ENCODE measurements at places on chromosomes 12 and 14.

DNA sequence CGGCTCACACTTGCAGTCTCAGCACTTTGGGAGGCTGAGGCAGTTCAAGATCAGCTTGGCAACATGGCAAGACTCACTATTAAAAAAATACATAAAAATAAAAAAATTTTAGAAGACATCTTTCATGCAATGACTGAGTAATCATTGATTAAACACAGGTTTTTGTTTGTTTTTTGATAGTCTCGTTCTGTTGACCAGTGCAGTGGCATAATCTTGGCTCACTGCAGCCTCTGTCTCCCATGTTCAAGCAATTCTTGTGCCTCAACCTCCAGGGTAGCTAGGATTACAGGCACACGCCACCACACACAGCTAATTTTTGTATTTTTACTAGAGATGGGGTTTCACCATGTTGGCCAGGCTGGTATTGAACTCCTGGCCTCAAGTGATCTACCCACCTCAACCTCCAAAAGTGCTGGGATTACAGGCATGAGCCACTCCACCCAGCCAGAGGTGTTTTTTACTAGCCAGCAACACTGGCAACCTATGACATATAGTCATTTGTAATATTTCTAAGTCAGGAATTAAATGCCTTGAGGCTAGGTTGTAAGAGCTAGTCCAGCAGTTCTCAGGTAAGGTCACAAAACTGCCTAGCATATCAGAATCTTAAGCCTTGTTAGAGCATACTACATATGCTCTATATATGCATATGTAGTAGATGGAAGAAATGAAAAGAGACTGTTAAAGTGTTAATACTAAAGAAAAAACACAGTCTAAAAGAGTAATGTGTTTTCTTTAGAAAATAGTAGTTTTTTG, 27.1 kb downstream of the HECTD1 start:
- no peak for DNase-seq

DNA sequence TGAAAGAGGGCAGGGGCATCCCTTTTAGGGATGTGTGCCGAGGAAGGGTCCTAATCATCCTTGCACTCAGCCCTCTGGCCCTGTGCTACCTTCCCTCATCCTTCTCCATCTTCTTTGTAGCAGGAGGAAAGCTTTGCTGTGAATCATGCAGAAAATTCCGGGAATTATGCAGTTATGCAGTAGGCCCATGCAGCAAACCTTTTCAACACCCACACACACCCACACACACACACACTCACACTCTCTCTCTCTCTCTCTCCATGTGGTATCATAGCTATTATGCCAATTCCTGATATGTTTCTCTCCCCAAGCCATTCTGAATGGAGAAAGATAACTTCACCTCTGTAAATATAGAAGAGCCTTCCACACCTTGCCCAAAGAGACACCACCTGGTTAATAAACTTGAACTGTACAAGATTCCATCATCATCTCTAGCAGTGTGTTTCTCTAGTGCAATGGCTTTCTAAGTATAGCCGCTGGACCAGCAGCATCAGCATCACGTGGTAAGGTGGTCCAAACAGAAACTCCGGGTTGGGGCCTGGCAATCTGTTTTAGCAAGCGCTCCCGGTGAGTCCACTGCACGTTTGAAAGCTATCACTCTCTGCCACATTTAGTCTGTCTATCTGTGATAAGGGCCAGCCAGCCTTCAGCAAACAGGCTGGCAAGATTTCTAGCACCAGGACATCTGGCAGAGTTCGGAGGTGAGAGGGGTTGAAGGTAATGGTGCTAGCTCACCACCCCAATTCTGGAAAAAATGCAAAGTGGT, 57.6 kb downstream of the MDM2 start:
- DNase-seq = no peak

DNA sequence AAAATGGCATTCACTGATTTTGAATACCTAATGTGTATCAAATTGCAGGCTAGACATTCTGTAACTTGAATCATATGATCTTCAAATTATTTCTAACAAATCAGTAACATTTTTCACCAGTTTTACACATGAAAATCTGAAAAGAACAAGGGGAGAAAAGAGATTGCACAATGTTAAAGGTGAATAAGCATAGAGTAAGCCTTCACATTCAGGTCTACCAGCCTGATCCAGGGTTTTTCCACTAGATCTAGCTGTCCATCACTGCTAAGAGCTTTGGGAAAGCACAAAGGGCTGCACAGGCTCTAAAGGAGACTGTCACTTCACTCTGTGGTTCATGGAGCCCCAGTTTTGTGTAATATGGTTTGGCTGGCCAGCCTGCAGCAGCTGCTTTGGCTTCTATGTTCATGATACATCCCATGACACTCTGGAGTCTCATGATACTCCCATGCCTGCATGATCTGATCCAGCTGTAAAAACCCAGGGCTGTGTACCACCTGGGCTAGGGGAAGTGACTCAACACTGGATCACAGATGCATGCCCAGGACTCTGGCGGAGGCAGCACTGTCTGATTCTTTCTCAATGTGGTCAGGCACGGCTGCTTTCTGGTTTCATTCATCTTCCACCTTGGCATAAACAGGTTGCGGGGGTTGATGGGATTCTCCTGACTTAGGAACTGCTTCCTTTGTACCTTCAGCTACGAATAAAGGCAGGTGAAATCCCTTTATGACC, 859.7 kb downstream of the GALC start:
- no peak for DNase-seq

GRCh38 chr12:30015631-30016337, 232.0 kb upstream of the TMTC1 start:
- DNase-seq = no peak

- DNase-seq = no peak
Measured at GRCh38 chr12:132130690-132131089, 13.4 kb downstream of the DDX51 start.

DNA sequence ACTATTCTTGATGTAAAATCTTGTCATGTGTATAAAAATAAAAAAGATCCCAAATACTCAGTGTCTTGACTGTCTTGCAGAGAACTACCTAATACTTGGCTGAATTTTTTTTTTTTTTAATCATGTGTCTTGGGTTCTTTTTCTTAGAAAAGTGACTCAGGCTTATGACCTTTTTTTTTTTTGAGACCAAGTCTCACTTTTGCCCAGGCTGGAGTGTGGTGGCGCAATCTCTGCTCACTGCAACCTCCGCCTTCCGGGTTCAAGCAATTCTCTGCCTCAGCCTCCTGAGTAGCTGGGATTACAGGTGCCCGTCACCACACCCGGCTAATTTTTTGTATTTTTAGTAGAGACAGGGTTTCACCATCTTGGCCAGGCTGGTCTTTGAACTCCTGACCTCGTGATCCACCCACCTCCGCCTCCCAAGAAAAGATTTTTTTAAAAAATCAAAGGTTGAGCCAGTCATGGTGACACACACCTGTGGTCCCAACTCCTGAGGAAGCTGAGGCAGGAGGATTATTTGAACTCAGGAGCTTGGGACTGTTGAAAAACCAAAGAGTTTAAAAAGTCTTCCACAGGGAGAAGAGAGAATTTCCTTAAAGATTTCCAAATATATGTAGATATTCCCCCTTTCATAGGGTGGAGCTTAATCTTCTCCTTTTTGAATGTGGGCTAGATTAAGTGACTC, 17.7 kb upstream of the TDG start:
- no peak for DNase-seq

GRCh38 chr12:4626543-4626942, 22.3 kb downstream of the AKAP3 start:
- DNase-seq = no peak

- no peak for DNase-seq
Measured at GRCh38 chr12:107415834-107416233, 269.8 kb upstream of the PWP1 start.

- DNase-seq = no peak
Measured at GRCh38 chr12:92257261-92257660, 111.6 kb upstream of the BTG1 start.

- peak; percentile 26 for DNase-seq
Measured at GRCh38 chr14:100076133-100076532, 10.9 kb downstream of the EVL start.

- DNase-seq = no peak
Measured at GRCh38 chr12:103462675-103463074, 33.1 kb downstream of the C12orf42 start.

DNA sequence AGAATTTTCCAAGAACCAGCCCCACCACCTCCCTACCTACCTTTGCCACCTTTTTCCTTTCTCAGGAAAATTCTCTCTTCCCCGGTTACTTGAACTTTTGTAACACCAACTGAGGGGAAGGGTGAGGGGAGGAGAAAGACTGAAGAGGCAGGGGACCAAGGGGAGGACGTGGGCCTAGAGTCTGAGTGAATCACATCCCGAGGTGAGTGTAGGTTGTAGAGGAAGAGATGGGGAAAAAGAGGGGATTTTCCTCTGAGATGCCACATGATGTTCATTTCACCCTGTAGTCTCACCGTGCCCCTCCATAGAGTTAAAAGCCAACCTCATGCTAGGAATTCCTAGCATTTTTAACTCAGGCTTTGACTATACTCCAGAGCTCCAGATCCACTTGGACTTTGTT, 311.8 kb downstream of the RPAP3 start:
- DNase-seq = no peak

DNA sequence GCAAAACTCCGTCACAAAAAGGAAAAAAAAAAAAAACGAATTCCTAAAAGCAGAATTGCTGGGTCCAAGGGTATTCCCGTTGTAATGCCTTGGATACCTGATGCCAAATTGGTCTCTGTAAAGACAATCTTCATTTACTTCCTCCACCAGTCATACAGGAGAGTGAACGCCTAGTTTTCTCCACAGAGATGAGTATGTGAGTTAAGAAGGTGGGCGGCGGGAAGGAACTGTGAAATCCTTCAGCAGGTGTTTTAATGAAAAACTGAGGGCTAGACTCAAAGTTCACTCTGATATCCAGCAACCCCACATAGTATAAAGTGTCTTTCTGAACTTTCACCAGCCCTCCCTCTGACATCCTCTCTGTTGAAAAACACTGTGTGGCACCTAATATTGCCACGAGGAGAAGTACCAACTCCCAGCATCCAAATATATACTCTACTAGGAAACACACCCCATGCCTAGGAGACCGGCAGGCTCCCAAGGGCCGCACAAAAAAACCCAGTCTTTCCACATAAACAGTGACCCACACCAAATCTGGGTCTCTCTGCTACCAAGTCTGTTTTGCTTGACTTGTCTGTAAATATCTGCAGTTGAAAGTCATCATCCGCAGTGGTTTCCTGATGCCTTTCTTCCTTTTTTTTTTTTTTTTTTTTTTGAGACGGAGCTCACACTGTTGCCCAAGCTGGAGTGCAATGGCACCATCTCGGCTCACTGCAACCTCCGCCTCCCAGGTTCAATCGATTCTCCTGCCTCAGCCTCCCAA, 30.3 kb upstream of the FOXN3 start:
- no peak for DNase-seq

DNA sequence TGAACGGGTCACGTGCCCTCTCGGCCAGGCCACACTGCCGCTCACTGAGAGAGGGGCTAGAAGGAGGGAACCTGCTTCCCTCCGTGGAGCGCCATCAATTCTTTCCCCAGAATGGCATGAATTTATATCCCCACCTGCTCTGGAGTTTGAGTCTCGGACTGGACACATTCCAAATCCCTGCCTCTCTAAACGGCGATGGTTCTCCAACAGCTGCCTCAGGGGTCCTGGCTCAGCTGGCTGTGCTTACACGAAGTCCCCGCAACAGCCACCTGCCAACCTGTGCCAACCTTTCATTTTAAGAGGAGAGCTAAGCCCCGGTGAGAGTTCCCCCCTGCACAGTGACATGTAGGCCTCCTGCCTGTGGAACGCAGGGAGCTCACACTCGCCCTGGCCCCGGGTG, 73.2 kb downstream of the RIMBP2 start:
- no peak for DNase-seq

GRCh38 chr12:81968421-81968820, 209.3 kb upstream of the PPFIA2 start:
- no peak for DNase-seq

DNA sequence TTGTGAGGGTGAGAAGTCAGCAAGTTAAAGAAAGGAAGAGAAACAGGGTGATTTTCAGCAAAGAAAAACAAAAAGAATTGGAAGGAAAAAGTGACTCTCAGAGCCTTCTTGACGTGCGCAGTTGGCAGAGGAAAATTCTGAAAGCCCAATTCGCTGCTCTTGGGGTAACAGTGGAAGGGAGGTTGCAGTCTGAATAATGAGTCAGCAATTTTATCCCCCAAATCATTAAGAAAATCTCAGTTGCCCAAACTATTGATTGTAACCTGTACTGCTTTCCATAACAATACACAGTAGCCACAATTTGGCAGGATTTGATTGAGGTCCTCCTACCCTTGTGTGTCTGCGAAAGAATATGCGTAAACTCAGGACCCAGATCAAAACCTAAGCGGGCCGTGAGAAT, 309.1 kb downstream of the EMP1 start:
- DNase-seq = no peak

DNA sequence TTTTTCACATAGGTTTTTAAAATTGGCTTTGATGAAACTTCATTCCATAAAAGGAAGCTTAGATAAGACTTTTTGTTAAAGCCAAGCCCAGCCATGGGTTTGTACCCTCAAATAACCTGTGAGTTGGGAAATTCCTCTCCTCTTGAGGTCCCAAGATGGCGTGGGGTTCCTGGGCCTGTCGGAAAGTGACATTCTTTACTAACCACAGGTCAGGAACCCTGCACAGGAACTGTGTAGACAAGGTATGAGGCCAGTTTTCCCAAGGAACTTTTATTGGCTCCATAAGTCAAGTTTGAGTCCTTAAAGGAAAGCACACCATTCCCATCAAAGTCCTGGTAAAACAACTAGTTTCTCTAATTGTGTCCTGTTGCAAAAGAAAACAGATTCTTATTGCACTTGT, 65.0 kb upstream of the AMN start:
- no peak for DNase-seq

All from hepatic stellate cell (primary cell).